ENCODE measurements at places on chromosomes 2 and 18.

DNA sequence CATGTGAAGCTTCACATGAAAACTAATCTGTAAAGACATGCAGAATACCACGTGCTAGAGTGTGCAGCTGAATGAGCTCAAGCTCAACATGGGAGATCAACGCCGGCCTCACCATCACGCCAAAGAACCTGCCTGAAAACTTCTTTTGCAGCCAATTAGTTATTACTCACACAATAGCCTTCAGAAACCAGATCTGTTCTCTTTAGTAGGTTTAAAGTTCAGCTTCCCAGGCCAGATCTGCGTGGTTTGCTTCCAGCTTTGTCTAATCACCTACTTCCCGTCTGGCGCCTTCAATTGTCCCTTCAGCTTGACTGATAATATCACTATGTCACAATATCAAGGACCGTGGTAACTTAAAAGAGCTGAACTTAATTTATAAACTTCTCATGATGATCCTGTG lies 68.0 kb upstream of the ZNF236 start:
- no peak for DNase-seq

DNA sequence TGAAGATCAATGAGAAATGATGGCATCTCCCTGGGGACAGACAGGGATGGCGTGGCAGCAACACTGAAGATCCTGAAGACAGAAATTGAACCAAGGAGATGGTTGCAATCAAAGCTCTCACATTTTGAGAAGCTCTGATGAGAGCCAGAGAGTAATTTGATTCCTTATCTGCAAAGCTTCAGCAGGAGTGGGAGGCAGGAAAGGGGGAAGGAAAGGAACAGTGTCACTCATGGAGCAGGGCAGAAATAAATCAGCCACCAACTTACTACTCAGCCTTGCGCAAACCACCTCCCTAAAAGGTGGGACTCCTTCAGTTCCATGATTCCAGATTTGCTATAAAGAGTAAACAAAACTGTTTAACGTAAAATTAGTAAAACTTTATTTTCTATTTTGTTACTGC lies 119.2 kb downstream of the CACNB4 start:
- DNase-seq: no peak

DNA sequence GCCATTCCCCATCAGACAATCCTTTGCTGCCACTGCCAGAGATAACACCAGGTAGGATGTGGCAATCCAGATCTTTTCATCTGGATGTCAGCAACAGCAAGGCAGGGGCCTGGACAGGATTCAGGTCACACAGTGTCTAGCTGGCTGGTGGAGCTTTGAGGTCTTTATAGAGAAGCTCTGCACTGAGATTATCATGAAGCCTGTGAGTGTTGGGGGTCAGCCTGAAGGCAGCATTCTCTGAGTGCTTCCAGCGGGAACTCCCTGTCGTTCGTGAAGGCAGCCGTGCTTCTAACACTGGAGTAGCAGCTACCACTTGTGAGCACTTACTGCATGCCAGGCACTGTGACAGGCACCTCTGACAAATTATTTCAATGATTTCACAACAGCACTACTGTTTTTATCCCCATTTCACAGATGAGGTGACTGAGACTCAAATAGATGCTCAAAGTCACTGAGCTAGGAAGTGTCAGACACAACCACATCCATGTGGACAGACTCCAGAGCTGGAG lies 85.7 kb downstream of the SEMA4F start:
- DNase-seq: no peak

GRCh38 chr2:25160376-25160775 lies 8.0 kb downstream of the POMC start:
- DNase-seq: no peak

GRCh38 chr2:15010346-15010745 lies 377.8 kb downstream of the LRATD1 start:
- DNase-seq: no peak

GRCh38 chr2:137828624-137829023 lies 135.6 kb upstream of the HNMT start:
- DNase-seq: no peak

DNA sequence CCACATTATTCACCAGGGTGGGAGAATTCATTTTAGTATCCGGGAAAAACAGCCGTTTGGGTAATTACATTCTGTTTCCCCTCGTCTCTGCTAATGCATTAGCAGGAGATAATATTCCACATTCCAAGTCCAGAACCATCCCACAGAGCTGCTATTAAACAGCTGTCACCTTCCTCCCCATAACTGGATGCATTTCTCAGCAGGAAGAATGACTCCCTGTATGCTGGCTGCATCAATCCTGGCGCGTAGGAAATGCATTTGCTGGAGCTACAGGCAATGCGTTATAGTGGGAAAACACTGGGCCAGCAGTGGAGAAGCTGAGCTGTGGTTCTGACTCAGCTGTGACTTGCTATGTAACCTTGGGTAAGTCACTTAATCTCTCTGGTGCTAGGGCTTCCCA lies 246.0 kb downstream of the CLIP4 start:
- no peak for DNase-seq
